ENCODE measurements at places on chromosomes 3 and 15. TPM values are rescaled to one million over a fixed set of nuclear protein-coding genes. Genes with fewer than 3 reads are reported as not detected.

- DNase-seq, result no peak
These were observed 8.0 kb downstream of the TMEM212 start for GRCh38 chr3:171850960-171851659.

The CLSTN2 gene
- 1.4 TPM for polyA plus RNA-seq

The KBTBD13 gene
- polyA plus RNA-seq, result not detected

The XIRP1 gene
- 0.15 TPM for polyA plus RNA-seq

DNA sequence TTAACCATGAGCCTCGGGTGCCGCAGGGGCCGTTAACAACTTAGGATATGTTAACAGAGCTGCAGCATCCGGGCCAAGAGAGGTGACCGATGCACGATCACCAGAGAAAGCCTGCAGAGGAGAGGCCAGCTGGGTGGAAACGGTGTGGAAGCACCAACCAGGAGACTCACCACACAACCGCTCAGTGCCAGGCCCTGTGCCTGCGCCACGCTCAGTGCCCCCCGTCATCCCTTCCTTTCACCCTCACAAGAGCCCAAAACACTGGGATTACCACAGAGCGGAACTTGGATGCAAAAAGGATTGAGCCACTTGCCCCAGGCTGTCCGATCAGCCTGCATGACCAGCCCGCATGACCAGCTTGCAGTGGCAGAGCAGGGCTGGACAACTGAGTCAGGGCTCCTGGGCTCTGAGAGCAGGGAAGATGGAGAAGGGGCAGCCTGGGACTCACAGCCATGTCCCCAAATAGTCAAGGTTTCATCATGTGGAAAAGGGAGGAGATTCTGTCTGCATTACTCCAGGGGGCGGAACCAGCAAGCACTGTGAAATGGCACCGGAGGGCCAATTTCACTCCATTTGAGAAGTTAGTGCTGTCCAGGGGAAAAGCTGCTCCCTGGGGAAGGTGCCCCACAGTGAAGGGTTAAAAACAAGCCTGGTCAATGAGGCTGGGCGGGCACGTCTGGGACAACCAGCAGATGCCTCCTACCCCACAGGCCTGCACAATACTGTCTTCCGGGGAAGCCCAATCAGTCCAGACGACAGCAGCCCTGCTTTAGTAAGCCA is 156.8 kb downstream of the ATP10A start:
- DNase-seq, result no peak

GRCh38 chr3:77348244-77348855 is 308.5 kb downstream of the ROBO2 start:
- no peak for DNase-seq

The SENP7 gene
- 75.4 TPM for polyA plus RNA-seq

GRCh38 chr3:182957226-182957625 is 23.1 kb downstream of the DCUN1D1 start:
- no peak for DNase-seq

The CFAP100 gene
- 1.5 TPM for polyA plus RNA-seq

The KLHL6 gene
- 1.4 TPM for polyA plus RNA-seq

The COLQ gene
- 11.0 TPM for polyA plus RNA-seq

The CASR gene
- 23.5 TPM for polyA plus RNA-seq

DNA sequence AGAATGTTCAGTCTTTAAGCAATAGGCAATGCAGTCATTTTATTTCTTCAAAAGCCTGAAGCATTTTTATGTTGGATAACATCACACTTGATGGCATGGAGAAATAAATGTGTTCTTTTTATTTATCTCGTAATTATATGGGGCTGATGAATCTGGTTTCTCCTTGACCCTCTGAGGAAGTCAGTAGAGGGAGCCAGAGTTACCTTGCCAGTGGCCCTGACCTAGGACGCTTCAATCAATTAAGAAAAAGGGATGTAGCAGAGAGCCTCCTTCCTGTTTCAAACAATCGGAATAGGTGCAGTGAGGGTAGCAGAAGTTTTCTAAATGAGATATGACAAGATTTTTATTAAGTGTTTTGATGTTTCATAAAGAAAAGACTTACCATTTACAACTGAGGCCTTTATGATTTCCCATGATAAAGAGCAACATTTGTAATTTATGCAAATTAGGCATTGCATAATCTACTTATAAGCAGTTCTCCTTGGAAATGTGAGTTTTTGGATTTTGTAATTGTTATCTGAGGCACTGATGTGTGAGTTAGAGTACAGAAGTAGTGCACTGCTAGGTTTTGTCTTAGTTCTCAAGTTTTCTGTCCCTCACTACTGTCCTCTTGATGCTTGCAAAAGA is 129.1 kb downstream of the RAP2B start:
- no peak for DNase-seq

DNA sequence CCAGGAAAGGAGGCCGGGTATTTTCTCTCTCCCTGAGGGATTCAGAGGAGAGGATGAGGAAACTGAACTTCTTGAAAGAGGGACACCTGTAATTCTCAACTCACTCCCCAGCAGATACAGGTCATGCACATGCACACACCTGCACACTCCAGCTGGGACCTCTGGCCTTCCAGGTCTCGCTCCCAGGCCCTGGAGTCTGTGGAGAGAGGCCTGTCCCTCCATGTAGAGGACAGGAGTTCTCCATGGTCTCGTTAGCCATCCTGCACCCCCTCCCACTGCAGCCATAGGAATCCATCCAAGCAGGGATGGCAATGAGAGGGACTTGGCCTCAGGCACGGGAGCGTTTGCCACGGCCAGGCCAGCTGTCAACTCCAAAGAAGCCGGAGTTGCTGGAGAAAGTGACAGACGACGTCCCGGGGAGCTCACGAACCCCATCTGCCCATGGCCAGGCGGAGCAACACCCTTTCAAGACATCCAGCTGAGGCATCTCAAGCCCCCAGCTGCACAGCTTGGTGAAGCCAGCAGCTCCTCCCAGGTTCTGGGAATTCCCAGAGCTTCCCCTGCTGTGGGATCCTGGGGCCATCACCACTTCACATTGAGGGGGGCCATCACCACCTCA is 223.3 kb downstream of the UACA start:
- no peak for DNase-seq
